Activated CD8-positive, alpha-beta T cell treated with anti-CD3 and anti-CD28 coated beads, Interleukin-2, amount 10 ng/mL, durations not matched to agents 7 days and 5 days (primary cell): ENCODE measurements at places on chromosomes 1 and 21.

DNA sequence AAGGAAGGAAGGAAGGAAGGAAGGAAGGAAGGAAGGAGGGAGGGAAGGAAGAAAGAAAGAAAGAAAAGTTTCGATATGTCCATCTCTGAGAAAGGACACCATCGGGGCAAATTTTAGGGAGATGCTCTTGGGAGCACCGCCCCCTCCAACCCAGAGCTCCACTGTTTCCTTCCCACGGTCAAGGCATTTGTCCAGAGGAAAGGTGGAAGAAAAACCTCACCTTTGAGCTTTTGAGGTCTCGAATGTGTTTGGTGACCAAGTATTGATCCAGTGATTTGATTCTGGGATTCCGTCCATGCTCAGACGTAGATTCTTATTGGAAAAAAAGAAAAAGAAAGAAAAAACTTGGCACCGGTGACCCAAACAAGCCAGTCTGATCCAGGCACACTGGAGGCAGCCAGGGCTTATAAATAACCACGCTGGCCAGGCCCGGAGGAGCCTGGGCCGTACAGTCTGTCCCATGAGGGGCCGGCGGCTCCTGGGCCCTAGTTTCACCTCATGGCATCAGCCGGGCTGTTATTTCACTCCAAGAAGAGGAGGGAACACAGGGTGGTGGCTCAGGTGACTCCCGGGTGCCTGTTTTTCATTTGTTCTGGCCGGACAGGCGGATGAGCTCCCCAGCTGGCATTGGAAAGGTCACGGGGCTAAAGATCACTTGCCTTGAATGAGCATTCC is 36.1 kb upstream of the SLC25A33 start:
- H3K4me3 ChIP-seq = no peak overlapping the region
- no peaks in the 10 kb centered on the region for H3K4me1 ChIP-seq
- H3K27ac ChIP-seq = no peak overlapping the region
- no peak for DNase-seq
- peaks cover 12% of the 10 kb centered on the region for H3K27me3 ChIP-seq

DNA sequence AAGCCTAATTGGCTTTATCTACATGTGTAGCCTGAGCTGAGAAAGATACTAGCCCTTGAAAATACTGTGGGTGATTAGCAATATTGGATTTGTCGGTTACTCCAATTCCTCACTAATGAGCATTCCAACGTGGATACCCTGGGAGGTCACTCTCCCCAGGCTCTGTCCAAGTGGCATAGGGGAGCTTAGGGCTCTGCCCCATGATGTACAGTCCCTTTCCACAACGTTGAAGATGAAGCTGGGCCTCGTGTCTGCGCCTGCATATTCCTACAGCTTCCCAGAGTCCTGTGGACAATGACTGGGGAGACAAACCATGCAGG is 2.6 kb downstream of the RCC1 start:
- H3K36me3 ChIP-seq = peaks cover 69% of the 10 kb centered on the region
- H3K27ac ChIP-seq = peak overlapping the region; percentile 97
- DNase-seq = no peak
- no peaks in the 10 kb centered on the region for H3K27me3 ChIP-seq

DNA sequence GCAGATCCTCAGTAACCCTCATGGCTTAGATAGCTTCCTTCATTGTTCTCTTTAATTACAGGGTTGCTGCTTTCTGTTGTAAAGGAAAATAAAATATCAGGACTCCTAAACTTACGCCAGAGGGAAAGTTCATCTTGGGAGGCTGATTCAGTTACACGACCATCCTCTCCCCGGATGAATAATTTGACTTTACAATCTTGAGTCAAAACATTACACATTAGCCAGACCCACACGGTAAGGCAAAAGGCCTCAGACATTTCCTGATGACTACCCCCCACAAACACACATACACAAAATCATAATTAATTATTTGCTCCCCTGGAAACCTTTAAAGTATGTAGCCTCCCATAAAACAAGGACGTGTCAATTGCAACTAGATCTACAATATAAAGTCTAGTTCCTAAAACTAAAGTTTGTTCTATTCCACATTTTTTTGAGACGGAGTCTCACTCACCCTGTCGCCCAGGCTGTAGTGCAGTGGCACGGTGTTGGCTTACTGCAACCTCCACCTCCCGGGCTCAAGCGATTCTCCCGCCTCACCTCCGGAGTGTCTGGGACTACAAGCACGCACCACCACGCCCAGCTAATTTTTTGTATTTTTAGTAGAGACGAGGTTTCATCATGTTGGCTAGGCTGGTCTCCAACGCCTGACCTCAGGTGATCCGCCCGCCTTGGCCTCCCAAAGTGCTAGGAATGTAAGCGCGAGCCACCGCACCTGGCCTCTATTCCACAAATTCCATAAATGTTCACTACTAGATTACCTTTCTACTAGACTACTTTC is 830 bp upstream of the PRDX1 start:
- peaks cover 11% of the 10 kb centered on the region for H3K27me3 ChIP-seq
- no peak for DNase-seq
- H3K4me3 ChIP-seq = peak overlapping the region; percentile 96
- peaks cover 34% of the 10 kb centered on the region for H3K4me1 ChIP-seq
- H3K36me3 ChIP-seq = peaks cover 13% of the 10 kb centered on the region

GRCh38 chr1:147771226-147772125 is 11.1 kb upstream of the GJA5 start:
- H3K4me1 ChIP-seq = no peaks in the 10 kb centered on the region
- no peak overlapping the region for H3K4me3 ChIP-seq
- no peaks in the 10 kb centered on the region for H3K36me3 ChIP-seq
- H3K27me3 ChIP-seq = peaks cover 28% of the 10 kb centered on the region
- no peak for DNase-seq
- H3K27ac ChIP-seq = peak overlapping the region; percentile 22
